ENCODE measurements at places on chromosomes 11 and 22.

GRCh38 chr22:47567126-47568090 lies 805.0 kb downstream of the TBC1D22A start:
- no peak for DNase-seq

DNA sequence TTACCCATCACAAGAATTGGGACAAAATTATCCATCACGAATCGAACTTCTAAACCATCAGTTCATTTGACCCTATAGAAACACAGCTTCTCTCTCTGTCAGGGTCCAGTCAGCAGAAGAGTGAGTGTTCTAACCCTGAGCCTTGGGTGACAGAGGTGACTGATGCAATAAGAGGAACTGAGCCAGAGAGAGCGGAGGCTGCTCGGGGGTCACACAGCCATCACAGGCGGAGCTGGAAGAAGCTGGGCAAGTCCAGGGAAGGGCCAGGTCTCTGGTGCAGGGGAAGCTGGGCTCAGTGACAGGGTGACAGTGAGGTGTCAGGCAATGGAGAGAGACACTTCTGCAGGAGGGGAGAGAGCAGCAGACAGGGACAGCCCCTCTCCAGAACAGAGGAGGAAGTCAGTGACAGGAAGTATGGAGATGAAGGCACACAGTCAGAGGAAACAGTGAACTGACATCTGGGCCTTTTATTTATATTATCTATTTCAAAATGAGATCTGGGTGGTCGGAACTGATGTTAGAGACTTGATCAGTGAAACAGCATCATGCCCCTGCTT lies 184.0 kb upstream of the TBCEL start:
- DNase-seq: no peak

- no peak for DNase-seq
Observed at GRCh38 chr11:131764126-131764525, 393.7 kb downstream of the NTM start.

GRCh38 chr11:45366619-45367190 lies 80.6 kb upstream of the SYT13 start:
- no peak for DNase-seq

- DNase-seq: no peak
Observed at GRCh38 chr22:47586038-47586437, 823.6 kb downstream of the TBC1D22A start.

- no peak for DNase-seq
Observed at GRCh38 chr11:73343076-73343873, 32.9 kb upstream of the RELT start.

DNA sequence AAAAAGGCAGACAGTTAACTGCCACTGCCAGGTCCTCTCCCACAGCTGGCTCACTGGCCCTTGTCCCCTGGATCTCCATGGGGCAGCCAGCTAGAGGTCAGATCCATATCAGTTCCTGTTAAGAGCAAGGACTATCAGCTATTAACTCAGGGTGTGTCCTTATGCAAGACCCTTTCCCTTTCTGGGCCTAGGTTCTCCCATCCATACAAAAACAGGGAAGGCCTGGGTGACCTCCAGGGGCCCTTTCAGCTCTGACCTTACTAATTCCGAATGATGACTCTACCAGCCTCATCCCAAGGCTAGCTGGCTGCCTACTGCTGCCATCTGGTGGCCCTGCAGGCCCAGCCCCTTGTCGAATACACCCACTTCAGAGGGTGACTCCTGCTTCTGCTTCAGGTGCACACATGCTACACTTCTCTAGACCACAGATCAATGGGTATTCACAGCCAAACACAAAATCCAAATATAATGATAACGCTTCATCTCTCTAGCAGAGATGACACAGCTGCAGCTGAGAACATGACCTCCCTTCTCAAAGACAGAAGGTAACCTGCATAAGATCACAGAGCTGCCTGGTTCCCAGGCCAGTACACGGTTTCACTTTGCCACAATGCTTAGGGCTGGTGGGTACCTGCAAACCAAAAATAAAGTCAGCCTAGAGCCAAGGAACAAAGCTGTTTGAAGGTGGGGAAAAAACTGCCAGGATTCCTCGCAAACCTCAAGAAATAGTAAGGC lies 34.1 kb downstream of the SERGEF start:
- DNase-seq: no peak

DNA sequence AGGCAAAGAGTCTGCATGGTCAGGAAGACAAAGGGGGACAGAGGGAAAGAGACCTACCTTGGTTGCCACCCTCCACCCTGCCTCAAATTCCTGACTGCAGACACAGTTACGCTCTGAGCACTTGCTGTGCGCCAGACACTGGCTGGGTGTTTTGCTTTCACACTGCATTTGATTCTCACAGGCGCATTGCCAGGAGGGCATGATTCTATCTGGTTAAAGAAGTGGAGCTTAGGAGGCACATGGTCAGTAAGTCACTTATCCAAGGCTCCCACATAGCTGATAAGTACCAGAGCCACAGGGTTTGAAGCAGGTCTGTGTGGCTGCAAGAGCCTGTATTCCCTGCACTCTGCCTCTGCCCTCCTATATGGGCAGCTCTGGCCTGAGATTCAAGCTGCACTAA lies 103.9 kb downstream of the TIMP3 start:
- no peak for DNase-seq

DNA sequence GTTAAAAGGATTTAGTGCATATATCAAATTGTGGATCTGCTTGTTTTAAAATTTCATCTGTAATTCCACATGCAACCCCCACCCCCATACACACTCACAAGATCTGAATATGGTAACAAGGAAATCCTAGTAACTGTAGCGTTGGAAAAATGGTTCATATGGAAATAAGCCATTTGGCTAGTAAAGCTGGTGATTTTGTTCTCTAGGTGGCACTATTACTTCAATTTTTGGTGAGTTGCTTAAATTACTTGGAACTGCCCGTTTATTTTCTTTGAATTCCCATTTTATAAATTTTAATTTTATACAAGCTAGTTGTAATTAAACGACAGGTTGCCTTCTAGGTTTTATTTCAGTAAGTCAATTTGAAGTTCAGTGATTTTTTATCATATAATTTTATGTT lies 5.3 kb downstream of the BDNF start:
- DNase-seq: no peak

- no peak for DNase-seq
Observed at GRCh38 chr11:113553915-113554314, 78.7 kb upstream of the DRD2 start.

DNA sequence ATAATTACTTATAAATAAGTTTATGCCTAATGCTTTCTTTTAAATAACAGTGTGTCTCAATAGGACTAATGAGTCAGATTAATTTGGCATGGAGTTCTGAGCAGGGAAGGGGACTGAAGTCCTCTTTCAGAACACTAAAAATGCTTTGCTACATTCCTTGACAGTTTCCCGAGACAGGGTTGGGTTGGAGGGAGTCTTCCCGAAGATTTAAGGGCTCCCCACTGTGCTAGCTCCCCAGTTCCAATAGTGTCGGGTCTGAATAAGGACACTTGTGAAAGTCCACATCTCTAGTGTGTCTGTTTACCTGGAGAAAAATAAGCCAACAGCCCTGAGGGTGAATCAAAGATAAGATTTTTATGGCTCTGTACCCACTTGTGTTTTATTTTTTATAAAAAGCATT lies 41.8 kb upstream of the HSD17B12 start:
- DNase-seq: no peak

- no peak for DNase-seq
Observed at GRCh38 chr22:39395936-39396796, 3.4 kb upstream of the TAB1 start.

GRCh38 chr11:108223348-108224149 lies 682 bp downstream of the ATM start:
- no peak for DNase-seq

DNA sequence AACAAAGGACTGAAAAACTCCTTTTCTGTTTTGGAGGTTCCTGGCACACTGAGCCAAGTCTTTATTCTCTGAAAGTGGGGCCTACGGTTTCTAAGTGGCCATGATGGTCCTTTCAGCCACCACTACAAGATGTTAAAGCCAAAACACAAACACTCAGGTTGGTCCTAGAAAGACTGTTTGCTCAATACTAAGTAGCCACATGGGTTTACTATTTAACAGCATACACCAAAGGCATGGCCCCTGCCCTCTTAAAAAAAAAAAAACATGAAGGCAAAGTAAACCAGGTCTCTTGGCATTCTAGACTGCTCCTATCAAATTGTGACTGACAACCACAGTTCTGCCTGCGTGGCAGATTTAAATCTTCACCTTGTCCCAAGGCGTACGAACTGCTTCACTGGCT lies 123.6 kb upstream of the BID start:
- no peak for DNase-seq

DNA sequence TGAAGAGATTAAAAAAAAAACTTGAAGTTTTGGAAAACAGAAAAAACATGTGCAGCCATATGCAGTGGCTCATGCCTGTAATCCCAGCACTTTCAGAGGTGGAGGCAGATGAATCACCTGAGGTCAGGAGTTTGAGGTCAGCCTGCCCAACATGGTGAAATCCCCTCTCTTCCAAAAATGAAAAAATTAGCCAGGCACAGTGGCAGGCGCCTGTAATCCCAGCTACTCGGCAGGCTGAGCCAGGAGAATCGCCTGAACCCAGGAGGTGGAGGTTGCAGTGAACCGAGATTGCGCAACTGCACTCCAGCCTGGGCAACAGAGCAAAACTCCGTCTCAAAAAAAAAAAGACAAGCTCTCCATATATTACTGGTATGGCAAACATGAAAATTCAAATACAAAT lies 7.6 kb downstream of the DLG2 start:
- DNase-seq: no peak

DNA sequence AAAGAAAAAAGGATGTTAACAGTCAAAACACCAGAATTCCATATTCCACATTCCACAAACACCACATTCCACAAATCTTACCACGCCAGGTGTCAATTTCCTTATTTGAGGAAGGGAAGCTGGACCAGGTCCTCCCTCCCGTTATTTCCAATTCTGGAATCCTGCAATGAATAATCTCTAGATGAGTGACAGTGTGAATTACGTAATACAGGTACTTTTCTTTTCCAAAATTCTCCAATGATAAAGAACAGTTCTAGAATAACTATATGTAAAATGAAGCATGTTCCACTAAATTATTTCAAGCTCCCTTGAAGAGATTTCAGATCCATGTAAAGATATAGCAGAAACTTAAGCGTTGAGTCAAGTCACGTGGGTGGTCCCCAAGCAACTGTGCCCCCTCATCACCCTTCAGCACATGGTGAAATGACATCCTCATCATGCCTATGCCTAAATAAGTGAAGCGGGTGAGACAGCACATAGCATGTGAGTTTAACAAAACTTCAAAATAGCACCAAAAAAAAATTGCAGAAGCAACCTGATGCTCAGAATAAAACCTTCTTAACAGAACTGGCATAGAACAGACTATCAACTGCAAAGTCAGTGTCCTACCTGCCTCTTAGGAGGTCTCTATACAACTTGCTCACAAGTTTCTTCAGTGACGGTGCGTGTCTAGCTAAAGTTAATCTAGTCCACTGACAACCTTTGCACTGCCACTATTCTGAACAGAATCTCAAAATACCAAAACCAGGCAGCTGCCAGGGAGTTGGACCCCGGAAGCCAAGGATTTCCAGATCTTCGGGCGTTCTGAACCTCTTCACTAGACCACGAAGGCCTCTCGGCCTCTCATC lies 876 bp downstream of the NFRKB start:
- peak; percentile 35 for DNase-seq

DNA sequence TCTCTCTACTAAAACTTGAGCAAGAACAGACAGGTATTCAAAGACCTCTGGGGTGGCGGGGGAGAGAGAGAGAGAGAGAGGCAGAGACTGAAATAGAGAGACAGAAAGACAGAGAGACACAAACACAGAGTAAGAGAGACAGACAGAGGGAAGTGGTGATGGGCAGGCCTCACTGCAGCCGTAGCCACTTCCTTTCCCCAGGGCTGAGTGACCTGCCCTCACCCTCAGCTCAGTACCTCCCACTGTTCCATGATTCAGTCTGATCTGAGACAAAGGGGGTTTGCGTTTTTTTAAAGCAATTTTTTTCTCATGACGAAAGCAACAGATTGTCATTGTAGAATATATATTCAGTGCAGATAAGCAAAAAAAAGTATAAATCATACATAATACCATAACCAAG lies 607.9 kb upstream of the B3GAT1 start:
- no peak for DNase-seq

- DNase-seq: no peak
Observed at GRCh38 chr22:45731798-45732495, 60.3 kb downstream of the ATXN10 start.

DNA sequence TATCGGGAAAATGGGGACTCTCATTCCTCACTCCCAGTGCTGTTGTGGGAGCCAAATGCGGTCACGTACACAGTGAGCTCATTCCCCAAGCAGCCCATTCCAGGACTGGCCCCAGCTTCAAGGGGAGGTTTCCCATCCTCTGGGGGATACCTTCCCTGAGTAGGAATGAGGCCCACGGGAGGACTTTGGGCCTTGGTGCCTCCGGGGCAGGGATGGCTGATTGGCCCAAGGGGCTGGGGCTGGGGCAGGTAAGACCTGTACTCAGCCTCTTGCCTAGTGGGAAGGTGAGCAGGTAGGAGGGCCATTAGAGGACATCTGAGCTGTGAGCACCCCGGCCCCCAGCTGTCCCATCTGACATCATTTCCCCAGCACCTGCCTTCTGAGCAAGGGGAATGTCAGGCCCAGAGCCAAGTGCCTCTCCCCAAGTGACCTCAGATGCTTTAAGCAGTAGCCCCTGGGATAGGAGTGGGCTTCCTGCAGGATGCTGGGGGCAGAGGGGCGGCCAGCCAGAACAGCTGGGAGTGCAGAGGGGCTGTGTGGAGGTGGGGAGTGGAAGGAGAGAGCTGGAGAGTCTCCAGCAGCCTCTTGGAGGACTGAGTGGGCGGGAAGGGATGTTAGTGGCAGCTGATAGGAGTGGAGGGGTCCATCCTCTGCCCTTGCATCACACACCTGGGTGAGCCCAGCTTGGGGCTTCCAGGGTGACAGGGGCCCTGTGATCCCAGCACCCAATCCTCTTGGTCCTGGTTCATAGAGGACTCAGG lies 58.4 kb downstream of the CD82 start:
- no peak for DNase-seq

GRCh38 chr22:21961886-21962654 lies 9.4 kb upstream of the PPM1F start:
- no peak for DNase-seq

DNA sequence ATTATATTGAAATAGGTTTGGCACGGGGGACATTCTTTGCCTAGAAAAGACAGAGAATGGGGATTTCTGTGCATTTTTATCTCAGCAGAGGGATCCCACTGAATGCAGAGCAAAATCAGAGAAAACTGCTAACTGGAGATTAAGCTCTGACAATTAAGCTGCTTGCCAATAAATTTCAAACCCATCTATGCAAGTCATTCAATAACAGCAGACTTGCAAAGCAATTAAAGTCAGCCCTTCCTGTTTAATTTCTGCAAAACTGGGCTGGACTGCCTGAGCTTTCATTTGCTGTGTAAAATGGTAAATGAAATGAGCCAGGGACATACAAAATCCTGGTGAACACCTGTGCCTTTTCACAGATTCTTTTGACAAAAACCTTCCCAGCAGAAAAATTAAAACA lies 1273.9 kb upstream of the CNTN5 start:
- no peak for DNase-seq

GRCh38 chr22:30866811-30867271 lies 101.7 kb downstream of the MORC2 start:
- no peak for DNase-seq

- no peak for DNase-seq
Observed at GRCh38 chr11:71421392-71421950, 26.7 kb downstream of the DHCR7 start.
